ENCODE measurements at places on chromosomes 1 and 21. TPM values are rescaled to one million over a fixed set of nuclear protein-coding genes. Genes with fewer than 3 reads are reported as not detected.

The STRIP1 gene
- 44.6 TPM for total RNA-seq

The ICOSLG gene
- 0.48 TPM for total RNA-seq

The CACYBP gene
- total RNA-seq: 100 TPM

The CLCA1 gene
- 42.9 TPM for total RNA-seq

The C1orf115 gene
- 49.2 TPM for total RNA-seq
